ENCODE measurements at places on chromosomes 6 and 20.
A peak's percentile ranks its signal among the peaks of the same experiment; 100 is the strongest.

DNA sequence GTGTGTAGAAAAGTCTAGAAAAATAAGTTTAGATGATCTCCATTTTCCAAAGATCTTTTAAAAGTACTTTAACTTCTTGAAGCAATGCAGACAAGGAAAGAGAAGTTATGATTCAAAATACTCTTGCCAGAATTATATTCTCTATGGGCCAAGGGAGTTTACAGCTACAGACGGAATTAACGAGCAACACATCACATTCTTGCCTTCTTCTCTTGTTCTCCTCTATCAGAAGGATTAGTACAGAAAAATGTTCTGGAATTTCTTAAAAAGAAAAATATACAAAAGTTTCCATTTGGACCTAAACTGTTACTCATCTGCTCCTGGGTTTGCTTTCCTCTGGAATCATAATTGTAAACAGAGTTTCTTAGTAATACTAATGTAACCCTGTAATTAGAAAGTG is 284.7 kb upstream of the HSF2 start:
- DNase-seq: no peak

DNA sequence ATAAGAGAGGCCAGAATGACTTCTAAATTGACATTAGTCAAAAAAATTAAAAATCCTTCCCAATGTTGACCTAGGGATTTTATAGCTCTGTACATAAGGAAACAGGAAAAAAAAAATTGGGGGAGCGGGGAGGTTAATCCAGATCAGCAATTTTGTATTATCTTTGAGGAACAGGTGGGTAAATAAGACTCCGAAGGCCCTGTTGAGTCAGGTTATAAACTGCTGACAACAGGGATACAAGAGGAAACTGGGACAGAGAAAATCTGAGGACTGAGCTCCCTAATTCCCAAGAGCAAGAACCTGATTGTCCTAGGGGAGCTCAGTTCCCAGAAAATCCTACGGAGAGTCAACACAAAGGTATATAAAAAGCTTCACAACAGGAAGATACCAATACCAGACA is 26.8 kb upstream of the CRIP3 start:
- no peak for DNase-seq

DNA sequence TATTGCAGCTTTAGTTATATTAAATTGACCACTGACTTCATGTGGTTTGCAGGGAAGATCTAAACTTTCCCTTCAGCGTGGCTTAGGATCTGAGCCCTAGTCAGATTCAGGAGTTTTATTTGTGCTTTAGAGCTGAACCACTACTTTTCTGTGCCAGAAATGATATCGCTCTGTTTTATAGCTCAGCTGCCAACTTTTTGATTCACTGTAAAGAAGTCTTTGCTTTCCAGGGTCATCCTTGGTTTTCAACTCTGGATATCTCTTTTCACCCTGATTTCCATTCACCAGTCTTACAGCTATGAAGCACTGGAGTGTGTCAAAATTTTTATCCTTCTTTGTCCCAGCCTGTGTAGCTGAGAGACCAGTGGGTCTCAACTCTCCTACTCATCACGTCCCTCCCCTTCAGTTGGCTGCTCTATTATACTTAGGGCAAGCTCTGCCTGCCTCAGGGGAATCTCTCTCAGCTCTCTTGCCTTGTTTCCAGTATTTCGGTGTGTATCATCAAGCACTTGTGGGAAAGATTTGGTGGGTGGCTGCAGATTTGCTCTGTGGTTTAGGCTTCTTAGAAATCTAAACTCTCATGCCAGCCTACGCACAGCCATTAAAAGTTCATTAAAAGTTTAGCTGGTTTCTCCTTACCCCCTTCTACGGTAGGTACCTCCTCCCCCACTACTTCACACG is 425.5 kb downstream of the TENT5A start:
- no peak for DNase-seq

DNA sequence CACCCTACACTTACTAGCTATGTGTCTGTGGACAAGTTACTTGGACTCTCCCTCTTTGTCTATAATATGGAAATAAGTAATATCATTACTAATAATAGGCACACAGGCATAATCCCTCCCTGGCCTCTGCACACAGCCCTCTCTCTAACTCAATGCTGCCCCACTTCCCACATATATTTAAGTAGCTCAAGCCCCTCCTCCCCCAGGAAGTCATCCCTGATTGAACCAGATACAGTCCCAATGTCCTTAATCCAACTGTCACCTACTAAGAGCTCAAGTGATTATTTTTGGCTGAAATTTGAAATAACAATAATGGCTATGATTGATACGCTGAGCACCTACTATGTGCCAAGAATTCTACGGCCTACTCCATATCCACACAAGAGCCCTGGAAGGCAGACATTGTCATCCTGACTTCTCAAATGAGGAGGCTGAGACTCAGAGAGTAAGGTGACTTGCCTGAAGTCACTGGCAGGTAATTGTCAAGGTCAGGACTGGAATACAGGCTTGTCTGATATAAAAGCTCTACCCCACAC is 29.4 kb downstream of the MRPL14 start:
- DNase-seq: no peak

DNA sequence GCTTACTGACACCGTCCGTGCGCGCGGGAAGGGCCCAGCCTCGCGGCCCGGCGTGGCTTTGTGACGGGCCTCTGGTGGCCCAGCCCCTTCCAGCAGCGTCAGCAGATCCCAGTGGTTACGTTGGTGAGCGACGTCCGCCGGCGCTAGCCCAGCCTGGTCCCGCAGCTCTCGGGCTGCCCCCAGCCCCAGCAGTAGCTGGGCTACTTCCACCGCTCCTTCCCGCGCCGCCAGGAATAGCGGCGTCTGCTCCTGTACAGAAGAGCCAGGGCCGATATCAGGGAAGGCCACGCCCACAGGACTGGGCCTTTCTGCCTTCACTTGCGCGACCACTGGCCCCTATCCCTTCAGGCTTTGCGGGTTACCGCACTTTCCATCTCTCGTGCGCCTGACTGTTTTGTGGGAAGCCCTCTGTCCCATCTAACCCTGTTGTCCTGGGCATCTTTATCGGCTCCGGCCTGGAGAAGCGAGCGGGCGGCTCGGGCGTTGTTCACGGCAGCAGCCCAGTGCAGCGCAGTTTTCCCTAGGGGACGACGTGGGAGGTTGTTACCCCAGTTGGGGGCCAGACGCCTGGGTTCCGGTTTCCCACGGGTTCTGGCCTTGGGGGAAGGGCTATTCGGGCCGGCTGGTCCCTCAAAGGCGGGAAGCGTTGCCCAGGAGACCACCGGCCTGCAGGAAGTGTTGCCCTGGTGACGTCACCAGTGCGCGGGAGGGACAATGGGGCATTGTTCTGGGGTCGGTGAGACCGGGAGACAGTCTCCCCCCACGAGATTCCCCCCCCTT is 3.6 kb upstream of the GPSM3 start:
- DNase-seq: peak; percentile 31

GRCh38 chr6:144248476-144249301 is 36.4 kb upstream of the UTRN start:
- no peak for DNase-seq

DNA sequence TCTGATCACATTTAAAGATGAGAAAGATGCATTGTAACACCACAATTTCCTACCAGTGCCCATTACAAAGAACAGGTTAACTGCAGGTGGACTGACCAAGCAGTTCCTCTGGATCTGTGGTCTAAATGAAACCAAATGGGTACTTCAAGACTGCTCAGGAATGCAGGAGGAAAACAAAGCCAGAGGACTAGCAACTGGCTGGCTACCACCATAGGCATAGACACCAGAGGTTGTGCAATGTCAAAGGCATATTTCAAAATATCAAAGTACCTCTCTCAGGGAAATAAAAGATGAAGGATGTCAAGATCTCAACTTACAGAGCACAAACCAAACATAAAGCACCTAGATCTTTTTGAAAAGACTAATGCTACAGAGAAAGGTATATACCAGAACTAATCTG is 65.5 kb downstream of the GMDS start:
- DNase-seq: no peak

- no peak for DNase-seq
These were observed 137.2 kb downstream of the B3GAT2 start for GRCh38 chr6:70819646-70820045.

Measured in stimulated activated CD8-positive, alpha-beta memory T cell treated with anti-CD3 and anti-CD28 coated beads, Interleukin-4, amount 100 ng/mL, for 1 hour (primary cell).